ENCODE measurements at places on chromosomes 12 and 14.

GRCh38 chr12:110230655-110231054, 50.4 kb upstream of the ATP2A2 start:
- no peak for DNase-seq

GRCh38 chr14:31251028-31251958, 43.7 kb upstream of the HECTD1 start:
- no peak for DNase-seq

DNA sequence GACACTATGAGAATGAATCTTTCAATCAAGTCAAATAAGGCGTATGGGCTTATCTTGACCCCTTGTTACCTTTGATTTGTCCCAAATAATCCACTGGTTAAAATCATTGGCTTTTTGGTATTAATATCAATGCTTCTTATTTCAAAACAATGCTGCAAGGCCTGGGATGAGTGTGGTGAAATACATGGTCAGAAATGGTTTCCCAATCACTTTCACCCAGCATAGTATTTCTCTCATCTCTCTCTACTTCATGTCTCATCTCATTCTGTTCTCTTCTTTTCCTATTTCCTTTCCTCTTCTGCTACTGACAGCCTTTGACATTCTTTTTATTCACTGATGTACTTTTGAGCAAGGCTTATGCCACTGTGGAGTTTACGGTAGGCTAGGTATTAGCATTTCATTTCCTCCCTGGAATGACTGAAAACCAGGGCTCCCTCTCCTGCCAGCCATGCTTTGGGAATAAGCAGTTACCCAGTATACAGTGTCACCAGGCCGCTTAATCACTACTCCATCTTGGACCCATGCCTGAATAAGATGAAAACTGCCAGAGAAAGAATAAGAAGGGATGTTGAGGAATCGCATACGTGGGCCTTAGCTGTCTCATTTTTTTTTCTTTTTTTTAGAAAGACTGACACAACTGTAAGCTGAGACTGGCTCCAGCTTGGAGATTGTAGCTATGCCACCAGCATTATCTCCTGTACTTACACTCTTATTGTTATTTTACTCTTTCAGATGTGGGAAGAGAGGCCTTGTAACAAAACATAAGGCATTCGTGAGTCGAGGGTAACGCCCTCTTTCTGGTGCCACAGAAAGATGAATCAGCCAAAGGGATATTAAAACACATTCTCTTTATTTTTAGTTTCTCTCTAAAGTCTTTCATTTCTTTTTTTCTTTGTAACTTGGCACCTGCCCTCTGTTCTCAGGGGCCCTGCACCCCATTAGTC, 53.5 kb downstream of the IGF1 start:
- no peak for DNase-seq

DNA sequence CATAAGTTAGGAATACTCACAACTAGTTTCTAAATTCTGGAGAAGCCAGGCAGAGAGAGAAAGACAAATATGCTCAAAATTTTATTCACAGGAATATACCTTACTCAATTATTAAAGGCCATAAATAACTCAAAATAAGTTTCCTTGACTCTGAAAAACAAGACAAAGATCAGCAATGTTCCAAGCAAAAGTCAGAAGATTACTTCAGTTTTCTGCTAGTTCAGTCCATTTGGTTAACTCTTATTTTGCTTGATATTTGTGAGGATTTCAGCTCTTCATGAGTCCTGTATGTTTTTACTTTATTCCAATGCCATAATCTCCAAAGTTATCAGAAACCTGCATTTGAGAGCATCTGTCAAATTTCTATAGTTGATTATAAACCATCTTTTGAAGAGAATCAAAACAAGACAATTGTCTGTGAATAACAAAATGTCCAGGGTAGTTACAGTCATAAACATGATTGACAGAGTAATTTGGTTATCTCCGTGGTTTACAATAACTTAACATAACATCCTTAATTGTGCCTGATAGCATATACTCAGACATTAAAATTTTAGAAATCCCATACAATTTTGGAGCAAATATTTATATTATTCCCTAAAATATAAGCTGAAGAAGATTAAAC, 17.1 kb downstream of the ASCL4 start:
- DNase-seq = no peak

DNA sequence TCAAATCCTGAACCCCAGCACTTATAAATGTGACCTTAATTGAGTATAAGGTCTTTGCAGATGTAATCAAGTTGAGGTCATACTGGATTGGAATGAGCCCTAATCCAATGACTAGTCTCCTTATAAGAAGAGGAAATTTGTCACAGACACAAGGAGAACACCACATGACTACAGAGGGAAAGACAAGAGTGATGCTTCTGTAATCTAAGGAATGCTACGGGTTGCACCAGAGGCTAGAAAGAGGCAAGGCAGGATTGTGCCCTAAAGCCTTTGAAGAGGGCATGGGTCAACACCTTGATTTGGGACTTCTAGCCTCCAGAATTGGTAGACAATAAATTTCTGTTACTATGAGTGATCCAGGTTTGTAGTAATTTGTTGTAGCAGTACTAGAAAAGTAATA, 135.0 kb downstream of the FOXG1 start:
- DNase-seq = no peak

DNA sequence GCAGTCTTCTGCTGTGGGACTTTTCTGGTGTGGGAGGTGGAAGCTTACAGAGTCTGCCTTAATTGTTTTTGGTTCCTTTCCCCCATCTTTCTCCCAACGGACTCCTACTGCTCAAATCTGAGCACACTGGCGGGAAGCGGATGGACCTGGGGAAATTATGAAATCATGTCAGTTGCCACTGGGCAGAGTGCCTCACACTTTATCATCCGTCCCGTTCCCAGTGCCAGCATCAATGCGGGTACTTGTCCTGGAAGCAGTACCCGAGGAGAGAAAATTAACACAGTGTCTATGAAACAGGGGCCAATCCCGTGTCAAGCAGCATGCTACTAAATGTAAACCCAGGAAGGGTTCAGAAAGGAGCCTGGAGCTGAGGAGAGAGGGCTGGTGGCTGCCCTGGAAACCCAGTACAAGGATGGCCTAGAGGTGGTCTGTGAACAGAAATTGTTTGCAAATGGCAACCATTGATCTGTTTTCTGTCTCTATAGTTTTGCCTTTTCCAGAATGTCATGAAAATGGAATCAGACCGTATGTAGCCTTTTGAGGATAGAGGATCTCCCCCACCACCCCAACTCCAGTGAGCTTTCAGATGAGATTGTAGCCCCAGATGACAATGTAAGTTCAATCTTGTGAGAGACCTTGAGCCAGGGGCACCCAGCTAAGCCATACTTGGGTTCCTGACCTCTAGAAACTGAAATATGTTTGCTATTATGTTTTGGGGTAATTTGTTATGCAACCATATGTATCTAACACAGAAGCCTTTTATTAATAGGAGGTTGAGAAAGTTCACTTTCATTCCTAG, 908 bp upstream of the CDKL1 start:
- no peak for DNase-seq

DNA sequence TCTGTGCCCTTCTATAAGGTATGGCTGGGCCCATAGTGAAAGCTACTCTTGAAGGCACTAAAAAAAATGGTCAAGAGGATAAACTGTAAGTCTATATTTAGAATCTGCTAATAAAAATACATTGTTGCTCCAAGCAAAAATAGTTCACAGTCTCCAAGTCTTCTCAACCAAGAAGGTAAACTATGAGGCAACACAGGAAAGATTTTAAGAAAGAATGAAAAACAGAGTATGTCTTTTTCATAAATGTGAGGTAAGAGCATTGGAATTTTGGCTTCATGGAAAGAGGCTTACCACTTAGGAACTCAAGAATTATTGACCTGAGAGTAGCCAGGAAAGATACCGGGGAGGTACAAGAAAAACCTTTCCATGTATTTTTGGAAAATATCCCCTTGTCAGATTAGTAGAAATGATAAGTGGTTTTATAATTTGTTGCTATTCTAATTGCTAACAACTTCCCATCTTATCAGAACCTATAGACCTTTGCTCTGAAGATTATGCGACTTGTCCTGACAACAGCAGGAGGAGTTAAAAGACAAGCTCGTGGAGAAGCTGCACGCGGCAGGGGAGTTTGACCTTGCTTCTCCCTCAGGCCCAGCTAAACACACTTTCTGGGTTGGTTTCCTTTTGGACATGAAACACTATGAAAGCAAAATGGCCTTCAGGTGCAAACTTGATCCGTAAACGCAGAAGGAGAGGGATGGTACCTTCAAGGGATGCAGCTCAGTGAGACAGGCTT, 238.1 kb downstream of the FOXN3 start:
- no peak for DNase-seq

- DNase-seq = no peak
These were observed 40.0 kb upstream of the PNMA1 start for GRCh38 chr14:73753887-73754795.

DNA sequence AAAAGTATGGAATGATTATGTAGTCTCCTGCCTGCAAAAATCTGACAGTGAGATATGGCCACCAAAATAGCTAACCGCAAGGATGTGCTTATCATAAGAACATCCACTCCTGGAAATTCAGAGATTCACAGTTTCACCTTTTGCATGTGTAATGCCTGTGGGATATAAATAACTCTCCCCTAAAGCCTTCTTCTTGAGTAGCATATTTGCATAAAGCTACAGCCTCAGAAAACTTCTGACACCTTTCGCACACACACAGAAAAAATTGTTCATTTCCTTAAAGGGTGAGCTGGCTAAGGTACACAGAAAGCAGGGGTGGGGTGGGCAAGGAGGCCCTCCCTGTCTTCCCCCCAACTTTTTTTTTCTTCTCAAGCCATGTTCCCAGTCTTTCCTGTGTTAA, 3.1 kb upstream of the IGF1 start:
- no peak for DNase-seq

- no peak for DNase-seq
These were observed 903.4 kb upstream of the FOXG1 start for GRCh38 chr14:27863166-27863565.

DNA sequence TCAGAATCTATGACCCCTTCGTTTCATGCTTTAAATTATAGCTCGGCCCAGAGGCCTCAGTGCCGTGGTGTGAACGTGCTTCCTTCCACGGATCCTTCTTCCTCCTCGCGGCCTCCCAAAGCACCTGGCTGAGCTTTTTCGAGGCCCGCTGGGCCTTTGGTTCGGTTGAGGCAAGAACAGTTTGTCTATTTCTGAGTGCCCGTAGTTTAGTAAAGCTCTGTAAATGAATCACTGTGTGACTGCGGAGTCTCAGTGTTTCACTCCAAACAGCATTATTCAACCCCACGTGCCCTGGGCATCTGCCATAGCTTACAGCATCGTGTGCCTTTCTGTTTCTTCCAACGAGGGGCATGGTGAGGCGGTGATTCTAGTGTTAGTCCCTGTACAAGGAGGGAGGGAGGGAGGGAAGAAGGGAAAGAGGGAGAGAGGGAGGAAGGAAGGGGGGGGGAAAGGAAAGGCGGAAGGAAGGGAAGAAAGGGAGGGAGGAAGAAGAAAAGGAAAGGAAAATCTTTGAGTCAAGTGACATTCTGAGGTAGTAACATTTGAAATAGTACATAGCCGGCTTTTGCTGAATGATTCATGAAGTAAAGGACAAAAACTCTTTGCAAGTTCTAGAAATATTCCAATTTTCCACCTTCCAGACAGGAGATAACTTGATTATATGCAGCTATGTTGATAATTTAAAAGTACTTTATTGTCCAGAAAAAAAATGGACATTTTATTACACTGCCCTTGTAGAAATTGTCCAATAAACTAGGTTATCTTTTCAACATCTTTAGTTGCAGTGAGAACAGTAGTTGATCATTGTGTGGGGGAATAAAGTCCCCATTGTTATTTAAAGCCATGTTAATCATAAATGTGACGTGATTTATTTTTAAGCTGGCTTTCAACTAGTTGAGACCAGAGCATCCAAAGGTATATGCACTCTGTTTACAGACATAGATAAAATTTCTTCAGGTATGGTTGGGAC, 1.2 kb upstream of the TRIM9 start:
- DNase-seq = no peak

- DNase-seq = no peak
These were observed 2.1 kb downstream of the CHST11 start for GRCh38 chr12:104458694-104459367.

DNA sequence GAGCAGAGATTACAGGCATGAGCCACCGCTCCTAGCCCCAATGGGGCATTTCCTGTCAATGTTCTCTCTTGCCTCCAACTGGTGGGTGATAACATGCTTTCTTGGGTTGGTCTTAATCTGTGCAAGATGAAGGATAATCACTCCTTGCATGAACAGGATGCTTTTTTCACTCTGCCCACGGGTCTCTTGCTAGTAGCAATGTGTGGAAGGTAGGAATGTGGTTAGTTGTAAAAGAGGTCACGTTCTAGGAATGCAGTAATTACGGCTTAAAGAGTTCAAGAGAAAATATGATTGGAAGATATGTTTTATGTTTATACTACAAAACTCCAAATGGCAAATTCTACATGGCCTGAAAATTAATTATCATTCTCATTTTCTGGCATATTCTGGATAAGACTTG, 10.5 kb downstream of the RNASE10 start:
- DNase-seq = no peak

- peak; percentile 55 for DNase-seq
These were observed at the start of gene B4GALNT1 for GRCh38 chr12:57632958-57633840. TSS of gene B4GALNT1 (minus strand) at chr12:57633201. CDS start at chr12:57632132, 1,069 bp downstream.

GRCh38 chr12:111359231-111359913, 9.5 kb downstream of the PHETA1 start:
- no peak for DNase-seq

- no peak for DNase-seq
These were observed 100.3 kb downstream of the DAD1 start for GRCh38 chr14:22488522-22489243.

GRCh38 chr12:70176290-70176689, 66.9 kb upstream of the CNOT2 start:
- no peak for DNase-seq

- no peak for DNase-seq
These were observed 329.5 kb downstream of the RPL10L start for GRCh38 chr14:46322076-46322475.

- no peak for DNase-seq
These were observed 48.9 kb upstream of the EML1 start for GRCh38 chr14:99744199-99744872.

DNA sequence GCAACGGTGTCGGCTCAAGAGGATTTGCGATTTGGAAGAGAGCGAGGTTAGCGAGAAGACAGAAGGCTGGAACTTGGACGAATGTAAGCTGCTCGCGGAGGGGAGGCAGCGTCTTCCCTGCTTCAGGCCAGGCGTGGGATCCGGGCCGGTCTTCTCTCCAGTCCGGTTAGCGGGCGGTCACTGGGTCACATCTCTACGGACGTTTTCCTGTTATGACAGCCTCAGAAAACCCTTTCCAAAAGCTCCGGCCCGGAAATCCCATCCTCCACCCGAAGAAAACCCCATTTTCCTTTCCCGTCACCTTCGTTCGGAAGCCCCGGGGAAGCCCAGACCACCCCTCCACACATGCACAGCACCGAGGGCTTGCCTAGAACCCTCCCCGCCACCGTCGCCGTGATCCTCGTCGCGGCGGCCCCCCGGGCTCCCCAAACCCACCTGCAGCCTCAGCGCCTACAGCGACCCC, 268 bp downstream of the NDUFB1 start:
- no peak for DNase-seq

Measured in activated T-cell treated with anti-CD3 and anti-CD28 coated beads for 1 hour (primary cell).